GM12891 (cell line): ENCODE measurements at places on chromosomes 7 and 10.
A peak's percentile ranks its signal among the peaks of the same experiment; 100 is the strongest.

- no peak for DNase-seq
Observed at GRCh38 chr7:98346515-98347069, 54.3 kb downstream of the BAIAP2L1 start.

DNA sequence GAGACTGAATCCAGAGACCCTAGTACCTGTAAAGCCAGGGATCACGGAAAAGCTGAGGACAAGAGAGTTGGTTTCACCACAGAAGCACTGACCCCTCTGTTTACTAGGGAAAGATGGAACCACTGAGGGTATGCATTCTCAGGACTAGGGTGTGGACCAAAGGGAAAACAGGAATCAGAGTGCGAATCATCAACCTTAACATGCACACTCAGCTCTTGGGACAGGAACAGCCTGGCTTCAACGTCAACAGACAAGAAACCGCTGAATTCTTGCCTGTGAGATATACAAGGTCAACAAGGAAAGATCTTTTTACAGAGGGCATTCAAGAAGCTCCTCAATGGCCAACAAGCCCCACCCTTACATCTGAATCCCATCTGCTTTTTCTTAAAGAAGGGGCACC is 14.9 kb downstream of the TNRC18 start:
- DNase-seq: no peak

- DNase-seq: peak; percentile 65
Observed at GRCh38 chr10:112140110-112140970, 43.2 kb downstream of the GPAM start.

DNA sequence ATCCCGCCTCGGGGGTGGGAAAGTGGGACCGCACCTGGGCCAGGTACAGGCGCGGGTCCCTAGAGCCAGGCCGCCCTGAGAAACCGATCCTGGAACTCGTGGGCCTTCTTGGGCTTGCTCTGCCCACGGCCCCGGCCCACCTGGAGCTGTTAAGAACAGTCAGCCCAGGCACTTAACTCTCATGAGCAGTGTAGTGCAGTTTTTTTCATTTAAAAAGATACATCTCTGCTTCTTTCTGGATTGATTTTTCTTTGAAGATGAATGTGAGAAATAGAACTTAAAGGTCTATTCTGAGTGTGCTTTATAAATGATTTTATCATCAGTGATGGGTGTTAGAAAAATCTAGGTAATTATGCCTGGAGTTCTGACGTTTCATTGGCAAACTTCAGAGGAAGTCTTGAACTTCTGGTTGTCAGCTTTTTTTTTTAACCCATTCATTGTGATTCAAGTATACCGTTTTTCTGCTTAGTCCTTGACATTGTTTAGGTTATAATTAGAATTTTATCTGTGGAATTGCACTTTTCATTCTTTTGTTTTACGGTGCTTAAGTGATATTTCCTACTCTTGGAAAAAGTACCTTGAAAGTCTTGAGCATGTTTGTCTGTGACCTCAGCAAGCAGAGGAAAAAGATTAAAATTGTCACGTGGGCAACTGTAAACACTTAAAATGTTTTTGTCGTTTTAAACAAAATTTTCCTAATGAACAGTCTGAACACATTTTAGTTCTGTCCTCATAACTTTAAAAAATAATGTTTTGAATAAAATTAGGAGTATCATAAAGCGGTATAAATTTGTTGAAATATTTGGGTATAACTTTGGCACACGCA is 906 bp downstream of the CDK1 start:
- no peak for DNase-seq

- no peak for DNase-seq
Observed at GRCh38 chr7:50276483-50276882, 28.0 kb upstream of the IKZF1 start.

DNA sequence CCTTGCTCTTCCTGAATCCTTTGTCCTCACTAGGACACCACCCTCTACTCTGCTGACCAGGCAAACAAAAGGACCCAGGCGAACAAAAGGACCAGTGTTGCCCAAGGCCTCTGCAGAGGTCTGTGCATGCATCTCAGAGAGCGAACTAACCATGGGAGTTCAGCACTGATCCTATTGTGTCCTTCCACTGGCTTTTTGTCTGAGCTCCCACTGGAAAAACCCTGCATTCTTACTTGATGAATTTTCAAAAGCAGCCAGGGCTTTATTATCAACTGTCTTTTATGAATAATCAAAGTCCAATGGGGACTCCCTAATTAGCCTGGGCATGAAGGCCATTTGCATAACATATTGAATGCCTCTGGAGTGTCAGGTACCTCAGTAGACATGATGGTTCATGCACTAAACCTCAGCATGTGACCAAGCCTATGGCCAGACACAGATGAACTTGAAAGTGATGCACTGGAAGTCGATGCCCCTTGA is 140.6 kb downstream of the KCNMA1 start:
- DNase-seq: no peak

- DNase-seq: no peak
Observed at GRCh38 chr10:113279262-113279661, 273.6 kb upstream of the HABP2 start.

DNA sequence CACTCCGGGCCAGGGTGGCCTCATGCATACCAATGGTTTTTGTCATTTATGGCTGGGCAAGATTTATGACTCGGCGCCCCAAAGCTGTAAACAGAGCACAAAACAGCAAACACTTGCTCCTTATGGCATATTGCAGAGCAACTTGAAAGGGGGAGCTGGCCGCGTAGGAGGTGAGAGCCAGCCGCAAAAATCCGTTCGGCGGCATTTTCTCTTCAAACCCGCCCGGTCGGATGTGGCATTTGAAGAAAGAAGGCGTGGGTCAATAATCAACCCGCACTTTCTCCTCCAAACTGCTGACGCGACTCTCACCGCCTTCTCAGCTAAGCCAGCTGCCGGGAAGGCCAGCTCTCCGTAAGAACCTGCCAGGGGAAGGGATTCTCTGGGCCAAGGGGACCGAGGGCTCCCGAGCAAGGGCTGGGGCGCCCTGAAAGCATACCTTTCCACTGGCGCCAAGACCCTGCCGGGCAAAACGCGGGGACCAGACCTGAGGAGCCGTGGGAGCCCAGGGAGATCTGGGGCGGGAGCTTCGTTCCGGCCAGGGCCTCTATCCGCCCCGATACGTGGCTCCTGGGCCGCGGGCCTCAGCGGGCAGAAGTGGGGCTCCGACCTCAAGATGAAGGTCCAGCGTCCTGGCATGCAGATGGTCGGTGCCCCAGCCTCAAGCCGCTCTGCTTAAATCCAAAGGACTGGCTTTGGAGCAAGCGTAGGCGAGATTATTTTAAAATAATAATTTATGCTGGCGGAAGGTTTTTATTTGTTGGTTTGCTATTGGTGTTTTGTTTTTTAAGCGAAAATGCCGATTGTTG is 12.9 kb upstream of the HOXA2 start:
- no peak for DNase-seq

DNA sequence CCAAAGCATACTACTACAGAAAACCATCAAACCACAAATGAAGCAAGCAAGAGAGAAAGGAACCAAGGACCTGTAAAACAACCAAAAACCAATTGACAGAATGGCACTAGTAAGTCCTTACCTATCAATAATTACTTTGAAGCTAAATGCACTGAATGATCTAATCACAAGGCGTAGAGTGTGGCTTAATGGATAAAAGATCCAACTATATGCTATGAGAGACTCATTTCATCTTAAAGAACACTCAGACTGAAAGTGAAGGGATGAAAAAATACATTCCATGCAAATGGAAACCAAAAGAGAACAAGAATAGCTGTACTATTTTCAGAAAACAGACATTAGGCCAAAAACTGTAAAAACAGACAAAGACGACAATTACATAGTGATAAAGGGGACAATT is 70.7 kb downstream of the CRPPA start:
- DNase-seq: no peak

- no peak for DNase-seq
Observed at GRCh38 chr7:38756521-38756920, 125.3 kb upstream of the AMPH start.

- DNase-seq: no peak
Observed at GRCh38 chr7:117269417-117269816, 53.4 kb downstream of the WNT2 start.

- DNase-seq: no peak
Observed at GRCh38 chr7:18679261-18679660, 183.7 kb downstream of the HDAC9 start.

GRCh38 chr10:35335133-35336083 is 901 bp upstream of the CCNY start:
- DNase-seq: no peak

GRCh38 chr7:102169651-102170392 is 116.8 kb upstream of the SH2B2 start:
- DNase-seq: no peak

DNA sequence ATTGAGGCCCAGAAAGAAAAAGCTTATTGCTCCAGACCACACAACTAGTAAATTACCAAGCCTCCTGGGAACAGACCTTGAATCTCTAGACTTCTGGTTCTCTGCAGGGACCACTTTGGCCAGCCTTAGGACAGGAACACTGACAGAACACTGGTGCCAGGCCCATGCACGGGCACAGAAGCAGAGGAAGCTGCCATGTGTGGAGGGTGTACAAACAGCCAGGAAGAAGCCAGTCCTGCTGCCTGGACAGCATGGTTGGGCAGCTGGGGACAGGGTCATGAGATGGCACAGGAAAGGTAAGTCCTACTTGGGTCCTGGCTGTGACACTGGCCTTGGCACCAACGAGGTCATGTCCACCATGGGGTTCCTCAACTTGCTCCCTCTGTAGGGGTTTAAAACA is 19.2 kb downstream of the MMRN2 start:
- DNase-seq: no peak

- DNase-seq: no peak
Observed at GRCh38 chr7:93047514-93048099, 70.2 kb downstream of the SAMD9 start.

DNA sequence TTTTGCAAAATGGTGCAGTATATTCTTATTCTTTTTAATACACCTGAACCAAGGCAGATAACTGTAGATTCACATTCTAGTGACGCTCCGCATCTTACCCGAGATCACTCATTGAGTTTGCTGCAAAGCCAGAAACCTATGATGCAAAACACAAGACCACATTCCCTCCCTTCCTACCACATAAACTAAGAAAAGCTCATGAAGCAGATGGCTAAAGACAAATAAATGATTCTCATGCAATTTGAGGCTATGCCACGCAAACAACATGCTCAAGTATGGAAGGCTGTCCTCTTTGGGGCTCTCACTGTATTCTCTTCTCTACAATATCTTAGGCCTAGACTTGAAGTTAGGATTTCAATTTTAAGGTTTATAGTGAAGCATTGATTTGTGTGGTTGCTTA is 95.0 kb upstream of the BMPER start:
- DNase-seq: no peak

- no peak for DNase-seq
Observed at GRCh38 chr7:114356133-114356532, 58.5 kb upstream of the FOXP2 start.

DNA sequence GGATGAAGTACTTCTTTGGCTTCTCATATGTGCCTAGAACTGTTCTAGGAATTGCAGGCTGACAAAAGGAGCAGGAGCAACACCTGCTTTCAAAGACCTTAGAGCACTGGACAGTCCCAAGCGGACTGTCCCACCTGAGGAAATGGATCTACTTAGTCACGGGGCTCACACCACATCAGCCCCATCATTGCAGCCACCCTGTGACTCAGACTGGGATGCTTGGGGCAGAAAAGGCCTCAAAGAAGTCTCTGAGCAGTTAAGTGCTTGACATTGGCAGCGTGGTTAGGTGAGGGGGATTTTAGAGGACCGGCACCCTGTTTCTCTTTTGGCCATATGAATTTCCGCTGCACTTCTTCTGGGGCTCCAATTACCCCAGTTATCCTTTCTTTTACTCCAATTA is 256.6 kb downstream of the USP6NL start:
- no peak for DNase-seq

- DNase-seq: no peak
Observed at GRCh38 chr7:79593866-79594301, 140.4 kb upstream of the MAGI2 start.

- no peak for DNase-seq
Observed at GRCh38 chr7:101379302-101379701, 16.6 kb downstream of the COL26A1 start.

DNA sequence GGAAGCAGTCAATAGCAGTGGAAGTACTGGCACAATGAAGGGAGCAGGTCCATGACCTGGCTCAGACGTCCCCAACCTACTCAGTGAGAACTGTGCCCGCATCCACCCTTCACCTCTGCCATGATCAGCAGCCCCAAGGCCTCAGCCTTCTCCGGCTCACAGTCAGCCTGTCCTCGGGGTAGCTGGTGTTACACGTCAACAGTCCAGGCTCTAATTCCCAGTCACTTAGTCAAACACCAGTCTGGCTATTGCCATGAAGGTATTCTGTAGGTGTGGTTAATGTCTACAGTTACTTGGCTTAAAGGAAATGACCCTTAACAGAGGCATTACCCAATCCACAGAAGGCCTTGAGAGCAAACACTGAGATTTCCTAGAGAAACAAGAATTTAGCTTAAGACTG is 49.1 kb downstream of the GRB10 start:
- no peak for DNase-seq

- DNase-seq: no peak
Observed at GRCh38 chr7:145915679-145916078, 200.9 kb upstream of the CNTNAP2 start.

DNA sequence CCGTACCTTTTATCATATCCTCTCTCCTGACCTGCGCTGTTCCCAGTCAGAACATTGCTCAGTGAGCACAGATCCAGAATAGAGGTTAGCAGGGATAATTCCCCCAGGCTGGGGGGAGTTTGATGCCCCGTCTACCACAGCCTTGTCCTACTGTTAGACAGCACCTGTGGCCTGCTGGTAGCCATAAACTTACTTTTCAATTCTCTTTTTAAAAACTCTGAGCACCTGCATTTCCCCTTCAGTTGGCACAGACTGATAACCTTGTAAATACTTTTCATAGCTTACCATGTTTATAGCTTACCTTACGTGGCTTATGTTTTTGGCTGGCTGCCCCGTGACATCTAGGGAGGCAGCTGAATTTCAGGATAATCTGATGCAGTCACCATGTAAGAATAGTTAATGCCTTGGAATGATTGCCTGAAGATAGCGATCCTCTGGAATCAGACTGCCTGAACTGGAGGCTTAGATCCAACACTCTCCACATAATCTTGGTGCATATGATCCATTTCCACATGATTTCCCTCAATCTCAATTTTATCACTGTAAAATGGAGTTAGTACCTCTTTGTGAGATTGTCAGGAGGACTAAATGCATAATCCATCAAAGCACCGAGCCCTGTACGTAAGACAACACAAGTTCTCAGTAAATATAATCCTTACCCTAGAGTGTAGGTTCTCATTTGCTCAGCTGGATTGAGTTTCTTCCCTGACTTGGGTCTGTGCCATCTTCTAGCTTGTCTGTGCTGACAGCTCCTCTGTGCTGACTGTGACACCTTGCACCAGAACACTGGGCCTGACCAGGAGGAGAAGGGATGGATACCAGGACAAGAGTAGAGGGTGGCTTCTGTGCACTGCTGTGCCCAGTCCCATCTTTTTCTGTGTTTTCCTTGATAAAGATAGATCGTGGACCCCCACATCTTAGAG is 111.7 kb upstream of the GJD4 start:
- DNase-seq: no peak

GRCh38 chr10:111275091-111275490 is 198.3 kb downstream of the ADRA2A start:
- DNase-seq: no peak

DNA sequence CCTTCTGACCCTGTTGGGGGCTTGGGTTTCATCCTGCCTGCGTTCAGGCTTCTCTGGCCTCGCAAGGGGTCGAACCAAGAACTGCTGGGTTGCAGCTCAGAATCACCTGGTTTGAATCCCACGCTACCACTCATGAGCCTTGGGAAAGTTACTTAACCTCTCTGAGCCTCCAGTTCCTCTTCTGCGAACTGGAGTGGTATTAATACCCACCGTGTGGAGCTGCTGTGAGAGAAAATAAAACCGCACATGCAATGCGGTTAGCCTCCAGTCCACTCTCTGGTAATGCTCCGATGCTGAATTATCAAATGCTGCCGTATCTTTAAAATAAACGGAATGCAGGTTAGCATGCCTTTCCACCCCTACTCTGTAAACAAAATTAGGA is 171.9 kb downstream of the ARHGAP12 start:
- DNase-seq: no peak
